Activated B cell treated with CpG ODN at 0.5 μM for 24 hours (primary cell): ENCODE measurements at places on chromosomes 5 and 9.

DNA sequence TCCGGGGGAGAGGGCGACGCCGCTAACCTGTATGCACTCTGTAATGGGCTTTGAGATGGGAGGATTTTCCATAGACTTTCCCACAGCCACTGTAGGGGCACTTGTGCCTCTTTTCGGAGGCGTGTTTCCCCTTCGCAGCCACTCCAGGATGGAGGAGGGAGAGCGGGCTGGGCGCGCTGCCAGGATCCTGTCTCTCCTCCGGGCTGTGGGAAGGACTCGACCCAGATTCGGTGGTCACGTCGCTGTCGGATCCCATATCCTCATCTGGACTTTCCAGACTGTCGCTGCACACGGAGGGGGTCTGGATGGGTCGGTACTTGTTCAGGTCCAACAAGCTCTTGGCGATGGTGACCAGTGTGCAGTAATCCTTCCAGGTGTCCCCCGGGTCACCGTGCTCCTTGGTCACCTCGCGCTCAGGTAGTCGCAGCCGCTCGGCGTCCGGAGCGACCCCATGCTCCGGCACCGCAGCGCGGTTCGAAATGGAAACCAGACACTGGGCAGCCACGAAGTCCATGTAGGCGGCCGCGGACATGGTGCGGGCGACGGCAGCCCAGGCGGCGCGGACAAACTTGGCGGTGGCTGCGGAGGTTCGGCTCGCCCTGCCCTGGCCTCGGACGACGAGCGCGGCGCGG, 1.5 kb downstream of the KLF9 start:
- no peak for DNase-seq

GRCh38 chr9:116381350-116381749, 227.8 kb downstream of the PAPPA start:
- DNase-seq = no peak

- DNase-seq = no peak
Measured at GRCh38 chr9:83920469-83920926, 734 bp downstream of the KIF27 start.

GRCh38 chr9:124477648-124478285, 27.5 kb downstream of the ADGRD2 start:
- no peak for DNase-seq

DNA sequence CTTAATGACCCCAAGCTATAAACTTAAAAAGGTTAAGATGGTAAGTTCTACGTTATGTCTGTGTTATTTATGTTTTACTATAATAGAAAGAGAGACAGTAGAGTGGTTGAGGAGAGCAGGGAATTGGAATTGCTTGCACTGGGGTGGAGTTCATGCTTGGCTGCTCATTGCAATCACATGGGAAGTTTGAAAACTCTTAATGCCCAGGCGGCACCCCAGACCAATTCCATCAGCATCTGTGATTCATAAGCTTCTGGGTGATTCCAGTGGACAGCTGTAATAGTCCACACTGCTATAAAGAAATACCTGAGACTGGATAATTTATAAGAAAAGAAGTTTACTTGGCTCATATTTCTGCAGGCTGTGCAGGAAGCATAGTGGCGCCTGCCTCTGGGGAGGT, 323.9 kb upstream of the MSX2 start:
- no peak for DNase-seq

DNA sequence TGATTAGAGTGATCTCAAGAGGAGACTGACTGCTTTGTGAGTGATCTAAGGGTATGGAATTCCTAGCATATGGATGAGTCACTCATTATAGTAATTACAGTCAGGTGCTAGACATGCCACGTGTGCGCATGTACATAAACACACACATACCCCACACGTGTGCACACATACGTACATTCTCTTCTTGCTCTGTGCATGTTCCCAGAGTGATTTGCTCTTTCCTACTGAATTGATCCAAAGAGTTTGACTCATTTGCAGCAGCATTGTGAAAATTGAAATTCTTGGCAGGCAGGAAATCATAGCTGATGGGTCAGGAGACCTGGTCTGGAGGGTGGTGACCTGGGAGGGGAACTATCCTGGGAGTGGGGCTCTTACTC, 63.8 kb downstream of the ANGPTL2 start:
- no peak for DNase-seq

DNA sequence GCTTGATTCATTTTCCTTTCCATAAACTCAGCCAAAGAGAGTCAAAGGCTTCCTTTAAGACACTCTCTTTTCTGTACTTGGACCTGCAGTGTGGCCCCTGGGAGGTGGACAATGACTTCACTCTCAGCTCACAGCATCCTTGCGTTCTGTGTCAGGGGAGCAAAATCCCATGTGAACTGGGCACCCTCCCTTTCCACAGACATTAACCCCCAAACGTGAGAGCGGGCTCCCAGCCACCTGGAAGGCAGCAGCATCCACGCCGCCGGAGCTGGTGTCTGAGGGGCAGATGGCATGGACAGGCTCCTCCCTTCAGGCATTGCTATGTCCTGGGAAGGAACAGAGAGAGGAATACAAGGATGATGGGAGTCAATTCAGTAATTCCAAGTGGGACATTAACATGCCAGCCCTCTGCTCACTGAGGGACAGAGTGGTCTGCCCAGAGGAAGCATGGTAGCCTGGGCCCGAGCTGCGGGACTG, 39.5 kb downstream of the TRIP13 start:
- DNase-seq = no peak

- no peak for DNase-seq
Measured at GRCh38 chr5:160507221-160507721, 85.6 kb downstream of the PTTG1 start.

DNA sequence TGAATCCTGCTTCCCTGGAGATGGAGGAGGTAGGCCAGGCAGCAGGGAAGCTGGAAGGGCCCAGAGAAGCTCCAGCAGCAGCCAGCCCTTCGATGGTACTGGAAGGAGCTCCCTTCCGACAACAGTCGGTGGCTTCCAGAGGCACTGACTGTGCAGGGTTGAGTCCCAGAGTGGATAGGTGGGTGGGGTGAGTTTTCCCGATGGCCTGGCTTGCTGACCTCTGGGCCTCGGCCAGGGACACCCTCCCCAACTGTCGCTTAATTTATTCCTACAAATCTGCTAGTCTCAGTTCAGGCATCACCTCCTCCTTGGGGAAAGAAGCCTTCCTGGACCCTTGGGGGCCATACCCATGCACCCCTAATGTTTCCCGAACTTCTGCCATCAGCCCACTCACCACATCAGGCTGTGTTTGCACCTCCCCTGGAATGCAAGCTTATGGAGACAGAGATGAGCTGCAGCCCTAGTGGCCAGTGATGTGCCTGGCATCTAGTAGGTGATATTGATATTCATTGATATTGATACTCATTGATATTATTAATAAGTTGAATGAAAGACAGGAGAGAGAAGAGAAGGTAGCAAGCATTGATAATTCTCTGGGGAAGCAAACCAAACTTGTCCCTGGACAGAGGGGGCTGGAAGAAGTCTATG, 104.6 kb upstream of the BOD1 start:
- DNase-seq = no peak

DNA sequence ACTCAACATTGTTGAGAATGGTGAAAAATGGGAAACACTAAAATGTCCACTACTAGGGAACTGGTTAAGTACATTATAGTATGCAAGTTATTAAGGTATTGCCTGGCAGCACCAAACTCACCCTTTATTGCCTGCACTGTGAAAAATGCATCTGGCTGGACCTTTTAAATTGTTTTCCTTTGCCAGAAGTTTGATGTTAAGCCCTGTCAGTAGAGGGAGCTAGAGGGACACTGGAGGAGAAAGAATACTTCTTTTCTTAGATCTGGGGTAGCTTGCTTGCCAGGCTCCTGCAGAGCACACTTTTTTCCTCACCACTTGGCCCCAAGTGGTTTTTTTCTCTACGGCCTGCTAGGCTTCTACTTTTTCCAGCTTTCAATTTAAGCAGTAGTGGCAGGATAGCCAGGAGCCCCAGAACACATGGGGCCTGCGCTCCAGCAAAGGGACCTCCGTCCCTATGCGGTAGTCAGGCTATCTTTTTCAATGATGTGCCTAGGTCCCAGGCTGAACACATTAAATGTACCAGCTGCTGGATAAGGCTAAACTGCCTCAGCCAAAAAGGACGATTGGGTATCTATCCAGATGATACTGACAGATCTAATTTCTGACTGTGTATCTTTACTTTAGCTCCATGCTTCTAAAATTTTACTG, 8.0 kb upstream of the HABP4 start:
- no peak for DNase-seq

DNA sequence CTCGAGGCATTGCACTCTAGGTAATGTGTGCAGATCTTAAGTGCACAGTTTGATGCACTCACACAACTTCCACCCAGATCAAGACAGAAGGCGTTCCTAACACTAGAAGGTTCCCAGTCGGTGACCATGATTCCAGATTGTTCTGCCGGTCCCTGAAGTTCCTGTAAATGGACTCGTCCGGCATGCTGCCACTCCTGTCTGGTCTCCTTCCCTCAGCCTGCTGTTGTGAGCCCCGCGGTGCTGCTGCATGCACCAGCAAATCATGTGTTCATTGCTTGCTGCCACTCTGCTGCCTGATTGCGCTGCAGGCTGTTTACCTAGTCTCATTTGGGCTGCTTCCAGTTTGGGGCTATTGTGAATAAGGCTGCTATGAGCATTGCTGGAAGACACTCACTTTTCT, 11.5 kb downstream of the STKLD1 start:
- DNase-seq = no peak

DNA sequence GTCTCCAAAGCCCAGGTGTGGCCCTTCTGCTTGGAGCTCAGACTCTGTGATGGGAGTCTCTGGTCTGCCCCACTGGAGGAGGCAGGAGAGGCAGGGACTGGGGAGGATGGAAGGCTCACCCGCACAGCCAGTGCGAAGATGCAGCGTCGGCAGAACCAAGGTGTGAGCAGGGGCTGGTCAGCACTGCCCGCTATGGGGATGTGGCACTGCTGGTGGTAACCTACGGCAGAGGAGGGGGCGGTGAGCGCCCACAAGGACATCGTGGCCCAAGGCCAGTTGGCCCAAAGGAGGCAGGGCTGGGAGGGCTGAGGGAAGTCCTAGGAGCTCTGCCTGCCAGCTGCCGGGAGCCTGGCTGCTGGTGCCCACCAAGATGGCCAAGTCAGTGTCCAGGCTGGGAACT, 7.3 kb downstream of the PHF19 start:
- no peak for DNase-seq

DNA sequence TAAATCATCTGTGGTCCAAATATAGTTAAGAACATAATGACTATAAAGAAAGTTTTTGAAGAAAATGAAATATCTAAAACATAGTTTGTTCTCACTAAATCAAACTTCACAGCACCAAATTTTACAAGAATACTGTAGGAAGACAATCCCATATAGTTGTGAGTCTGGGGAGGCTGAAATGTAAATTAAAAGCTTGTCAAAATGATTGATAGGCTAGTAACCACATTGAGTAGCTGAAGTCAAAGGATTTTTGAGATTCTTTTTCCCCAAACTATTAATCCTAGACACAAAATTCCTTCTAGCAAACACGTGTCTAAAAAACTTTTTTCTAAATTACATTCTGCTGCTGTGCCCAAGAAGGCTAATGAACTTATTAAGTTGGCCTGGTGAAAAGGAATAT, 13.0 kb downstream of the BHMT start:
- DNase-seq = no peak

DNA sequence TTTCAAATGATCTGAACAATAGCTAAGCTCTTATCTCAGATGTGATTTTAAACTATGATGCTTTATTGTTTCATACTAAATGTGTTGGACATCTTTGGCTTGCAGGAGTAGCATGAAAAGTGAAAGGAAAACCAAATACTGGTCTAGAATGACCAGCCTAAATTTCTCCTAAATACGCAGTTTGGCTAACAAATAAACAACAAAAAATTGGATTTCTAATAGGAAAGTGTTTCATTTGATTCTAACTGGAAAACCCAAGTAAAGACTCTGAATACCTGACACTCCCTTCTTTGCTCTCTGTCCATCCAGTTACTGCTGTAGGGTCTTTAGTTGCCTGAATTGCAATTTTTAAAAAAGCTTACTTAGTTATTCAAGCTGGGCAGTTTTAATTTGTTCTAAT, 111.7 kb upstream of the ACOT12 start:
- no peak for DNase-seq

- DNase-seq = no peak
Measured at GRCh38 chr9:6960777-6961176, 203.0 kb downstream of the KDM4C start.

GRCh38 chr5:109701792-109702191, 12.1 kb downstream of the MAN2A1 start:
- no peak for DNase-seq

- DNase-seq = no peak
Measured at GRCh38 chr5:142219146-142219545, 105.7 kb downstream of the SPRY4 start.

DNA sequence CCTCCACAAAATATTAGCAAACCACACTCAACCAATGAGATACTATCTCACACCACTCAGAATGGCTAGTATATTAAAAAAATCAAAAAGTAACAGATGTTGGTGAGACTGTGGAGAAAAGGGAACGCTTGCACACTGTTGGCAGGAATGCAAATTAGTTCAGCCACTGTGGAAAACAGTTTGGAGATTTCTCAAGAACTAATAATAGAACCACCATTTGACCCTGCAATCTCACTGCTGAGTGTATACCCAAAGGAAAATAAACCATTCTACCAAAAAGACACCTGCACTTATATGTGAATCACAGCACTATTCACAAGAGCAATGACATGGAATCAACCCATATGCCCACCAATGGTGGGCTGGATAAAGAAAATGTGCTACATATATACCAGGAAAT, 393.5 kb downstream of the PDE4D start:
- no peak for DNase-seq

GRCh38 chr9:133509179-133510083, 15.3 kb downstream of the MYMK start:
- DNase-seq = no peak

- DNase-seq = no peak
Measured at GRCh38 chr9:91790917-91791316, 159.1 kb downstream of the ROR2 start.

DNA sequence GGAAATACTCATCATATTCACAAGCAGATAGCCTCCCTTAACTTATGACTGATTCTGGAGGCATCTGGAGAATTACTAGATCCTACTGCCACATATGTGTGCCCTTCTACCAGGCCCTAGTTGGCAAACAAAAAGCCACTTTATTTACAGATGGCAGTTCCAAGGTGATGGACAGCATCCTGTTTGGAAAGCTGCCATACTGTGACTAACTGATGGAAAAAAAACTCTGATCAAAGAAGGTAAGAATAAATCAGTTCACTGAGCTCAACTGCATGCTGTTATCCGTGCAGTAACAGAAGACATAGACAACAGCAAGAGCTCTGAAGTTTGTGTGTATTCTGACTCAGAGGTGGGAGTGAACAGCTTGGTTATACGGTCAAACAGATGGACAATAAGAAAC, 279.8 kb upstream of the POU5F2 start:
- no peak for DNase-seq

GRCh38 chr5:142512043-142513042, 173.5 kb downstream of the FGF1 start:
- no peak for DNase-seq

GRCh38 chr9:19788152-19788551, 685 bp downstream of the SLC24A2 start:
- DNase-seq = no peak

GRCh38 chr9:89595646-89596045, 9.2 kb upstream of the GADD45G start:
- no peak for DNase-seq

GRCh38 chr5:143251190-143251589, 152.3 kb downstream of the NR3C1 start:
- no peak for DNase-seq
